ENCODE measurements at places on chromosomes 16 and 17.
A peak's percentile ranks its signal among the peaks of the same experiment; 100 is the strongest.

DNA sequence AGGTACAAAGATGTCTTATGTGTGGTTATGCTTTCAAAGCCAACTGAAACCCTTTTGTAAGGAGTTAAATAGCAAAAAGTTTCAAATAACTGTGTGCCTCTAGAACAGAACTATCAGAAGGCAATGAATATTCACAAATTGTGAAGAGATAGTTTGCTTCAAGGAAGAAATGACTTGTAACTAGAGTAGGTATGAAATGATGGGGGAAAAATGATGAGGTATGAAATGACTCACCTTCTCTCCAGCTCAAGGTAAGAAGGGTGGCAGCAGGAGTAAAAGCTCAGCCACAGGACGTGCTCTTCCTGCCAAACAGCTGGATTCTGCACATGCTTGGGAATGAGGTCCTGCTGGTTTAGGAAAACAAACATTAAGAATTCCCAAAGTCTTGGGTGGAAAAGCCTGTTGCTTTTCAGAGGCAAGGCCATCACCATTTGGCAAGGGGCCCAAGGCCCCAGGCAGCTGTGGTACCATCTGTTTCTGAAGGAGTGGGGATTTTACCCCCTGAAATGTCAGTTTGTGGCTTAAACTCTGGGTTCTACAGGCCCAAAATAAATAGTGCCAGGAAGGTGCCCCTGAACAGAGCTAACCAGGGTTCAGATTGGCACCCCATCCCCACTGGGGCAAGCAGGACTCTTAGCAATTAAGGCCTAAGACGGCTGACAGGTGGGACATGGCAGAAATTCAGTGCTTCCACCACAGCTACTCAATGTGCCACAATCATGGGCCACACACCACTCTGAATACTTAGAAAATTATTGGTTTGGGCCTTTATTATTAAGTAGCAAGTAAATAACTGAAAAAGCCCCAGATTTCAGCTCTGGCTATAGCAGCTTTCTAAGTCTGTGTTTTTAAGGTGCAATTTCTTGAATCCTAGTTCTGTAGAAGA lies 13.3 kb downstream of the HERPUD1 start:
- no peak for DNase-seq

GRCh38 chr17:2023692-2024571 lies 1.2 kb downstream of the RTN4RL1 start:
- DNase-seq: peak; percentile 55

DNA sequence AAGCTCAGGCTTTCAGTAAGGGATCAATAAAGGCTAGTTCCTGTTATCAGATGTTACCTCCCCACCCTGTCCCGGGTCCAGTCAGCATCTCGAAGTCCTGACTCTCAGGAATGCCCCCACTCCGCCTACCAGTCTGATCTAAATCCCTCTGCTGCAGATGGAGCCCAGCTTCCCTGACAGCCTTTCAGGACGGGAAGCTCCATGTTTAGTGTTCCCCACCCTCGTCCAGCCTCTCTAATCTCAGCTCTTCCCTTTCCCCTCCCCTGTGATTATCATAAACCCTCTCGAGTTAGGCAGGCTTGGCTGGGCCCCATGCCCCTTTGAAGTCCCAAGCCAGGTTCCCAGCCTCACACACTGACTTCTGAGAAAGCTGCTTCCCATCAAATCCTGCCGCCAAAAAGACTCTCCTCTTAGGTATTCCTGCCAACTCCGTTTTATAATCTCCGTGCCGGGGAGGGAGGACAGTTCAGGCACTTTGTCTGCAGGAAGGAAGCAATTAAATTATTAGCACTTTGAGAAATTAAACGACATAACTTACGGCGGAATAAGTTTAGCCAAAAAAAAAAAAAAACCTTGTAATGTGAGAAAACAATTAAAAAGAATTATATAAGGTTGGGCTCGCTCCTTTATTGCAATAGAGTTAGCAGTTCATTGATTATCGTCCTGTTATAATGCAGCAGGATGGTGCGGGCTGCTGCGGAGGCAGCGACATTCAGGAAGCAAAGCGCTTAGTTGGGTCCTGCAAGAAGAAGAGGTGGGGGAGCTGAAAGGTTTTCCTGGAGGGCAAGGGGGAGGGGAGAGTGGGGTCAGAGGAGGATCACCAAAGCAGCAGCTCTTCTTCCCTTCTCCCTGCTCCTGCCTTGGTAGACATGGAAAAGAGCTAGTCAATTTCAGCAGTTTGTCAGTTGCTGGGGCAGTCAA lies 16.8 kb upstream of the ETV4 start:
- no peak for DNase-seq

GRCh38 chr17:73191443-73192205 lies 1.2 kb upstream of the COG1 start:
- DNase-seq: peak; percentile 56

DNA sequence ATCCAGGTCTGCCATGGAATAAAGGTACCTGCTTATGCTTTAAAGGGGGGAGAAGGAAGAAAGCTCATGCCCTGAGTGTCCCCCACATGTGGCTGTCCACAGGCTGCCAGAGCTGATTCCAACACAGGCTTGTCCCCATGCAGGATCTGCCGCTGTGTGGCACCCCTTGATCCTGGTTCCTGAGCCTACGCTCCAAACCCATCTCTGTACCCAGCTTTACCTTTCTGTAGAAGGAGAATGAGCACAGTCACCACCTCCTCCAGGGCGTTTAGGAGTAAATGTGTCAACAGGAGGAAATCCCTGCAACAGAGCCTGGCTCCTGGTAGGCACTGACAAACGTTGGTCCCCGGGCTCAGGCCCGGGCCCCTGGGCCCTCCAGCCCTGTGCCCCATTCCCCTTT lies 175.6 kb downstream of the RBFOX3 start:
- DNase-seq: no peak

DNA sequence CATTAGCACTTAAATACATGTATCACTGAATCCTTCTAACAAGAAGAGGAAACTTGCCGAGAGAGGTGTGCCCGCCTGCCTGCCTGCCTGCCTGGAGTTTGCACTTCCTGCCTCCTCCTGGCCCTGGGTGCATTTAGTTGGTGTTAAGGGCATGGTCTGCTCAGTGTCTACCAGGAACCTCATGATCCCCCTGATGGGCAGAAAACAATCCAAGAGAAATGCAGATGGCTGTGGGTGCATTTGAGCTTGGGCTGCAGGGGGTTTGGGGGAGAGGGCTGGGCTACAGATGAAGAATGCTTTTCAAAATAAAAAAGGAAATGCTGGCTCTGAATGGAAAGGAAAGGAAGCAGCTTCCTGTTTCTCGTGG lies 10.1 kb downstream of the KSR1 start:
- DNase-seq: no peak

DNA sequence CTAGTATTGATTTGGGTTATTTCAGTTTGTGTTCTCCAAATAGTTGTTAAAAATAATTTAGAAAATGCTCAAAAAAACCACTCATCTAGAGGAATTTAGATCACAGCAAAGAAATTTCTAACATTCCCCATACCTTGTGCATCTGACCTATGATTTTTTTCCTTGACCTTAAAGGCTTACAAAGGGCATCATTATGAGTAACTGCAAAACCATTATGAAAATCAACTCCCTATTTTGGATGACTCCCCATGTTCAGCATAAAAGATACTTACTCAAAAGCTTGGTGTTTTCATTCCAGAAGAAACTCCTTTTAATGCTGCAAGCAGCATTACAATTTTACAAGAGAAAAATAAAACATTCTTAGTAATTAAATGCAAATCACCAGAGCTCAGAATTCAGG lies 83.2 kb downstream of the GRIN2A start:
- no peak for DNase-seq

GRCh38 chr16:49089039-49089438 lies 192.6 kb downstream of the CBLN1 start:
- DNase-seq: no peak

DNA sequence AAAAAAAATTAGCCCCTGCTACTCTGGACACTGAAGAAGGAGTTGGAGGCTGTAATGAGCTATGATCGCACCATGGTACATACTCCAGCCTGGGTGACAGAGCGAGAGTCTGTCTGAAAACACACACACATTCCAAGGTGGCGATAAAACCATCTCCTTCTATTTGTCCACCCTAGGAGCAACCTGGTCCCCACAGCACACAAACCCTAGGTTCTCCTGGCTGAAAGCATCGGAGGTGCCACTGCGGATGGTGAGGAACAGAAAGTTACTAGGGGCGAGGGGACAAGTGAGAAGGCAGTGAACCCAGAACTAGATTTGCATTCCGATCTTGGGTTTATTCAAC lies 1.4 kb upstream of the ECI1 start:
- DNase-seq: no peak

- DNase-seq: no peak
Measured at GRCh38 chr16:51172368-51172767, 21.3 kb upstream of the SALL1 start.

DNA sequence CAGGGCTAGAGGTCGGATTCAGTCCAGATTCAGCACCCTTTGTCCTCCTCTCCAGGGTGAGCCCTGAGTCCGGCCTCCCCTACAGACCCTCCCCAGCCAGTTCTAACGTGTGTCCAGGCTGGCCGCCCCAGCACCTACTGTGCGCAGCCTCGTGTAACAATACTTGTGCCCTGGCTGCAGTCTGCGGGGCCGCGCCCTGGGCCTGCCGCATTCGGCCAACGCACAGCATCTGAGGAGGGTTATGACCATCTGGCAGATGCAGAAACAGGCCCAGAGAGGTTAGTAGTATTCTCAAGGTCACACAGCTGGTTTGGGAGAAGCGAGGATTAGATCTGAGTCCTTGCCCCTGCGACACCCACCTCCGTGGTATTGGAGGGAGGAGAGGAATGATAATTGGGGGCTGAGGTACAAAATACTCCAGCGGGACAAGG lies 968 bp downstream of the RIPOR1 start:
- DNase-seq: no peak

DNA sequence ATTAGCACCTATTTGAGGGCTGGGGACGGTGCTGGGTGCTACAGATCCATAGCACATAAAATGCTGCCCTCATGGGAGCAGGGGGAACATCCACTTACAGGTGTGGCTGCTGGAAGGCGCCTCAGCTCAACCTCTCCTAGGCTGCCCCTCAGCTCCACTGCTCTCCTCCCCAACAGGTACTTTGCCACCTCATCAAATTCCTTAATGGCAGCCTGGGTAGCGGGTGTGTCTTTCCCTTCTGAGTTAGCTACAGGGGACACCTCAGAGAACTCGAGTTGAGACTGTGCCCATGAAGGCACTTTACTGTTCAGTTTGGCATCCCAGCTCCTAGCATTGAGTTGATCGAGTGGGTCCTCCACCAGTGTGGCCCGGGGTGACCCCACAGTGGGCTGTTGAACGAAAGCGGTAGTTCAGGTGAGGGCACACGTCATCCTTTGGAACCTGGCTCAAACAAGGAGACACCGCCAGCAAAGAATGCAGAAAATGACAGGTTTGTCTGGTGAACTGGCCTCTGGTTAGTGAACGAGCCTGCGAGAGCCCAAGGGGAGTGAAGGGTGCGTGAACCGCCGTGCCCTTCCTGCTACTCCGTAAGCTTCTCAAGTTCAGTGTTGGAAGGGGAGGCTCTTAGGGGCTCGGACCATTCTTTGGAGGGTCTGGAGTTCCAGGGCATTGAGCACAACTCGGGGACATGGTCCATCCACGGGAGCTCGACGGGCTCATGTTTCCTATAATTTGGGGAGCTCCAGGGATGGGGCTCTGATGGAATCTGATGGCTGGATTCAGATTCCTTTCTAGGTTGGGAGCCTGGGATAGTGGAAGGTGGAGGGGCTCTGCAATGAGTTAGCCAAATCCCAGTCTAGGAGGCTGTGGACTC lies 3.5 kb upstream of the CMIP start:
- no peak for DNase-seq

DNA sequence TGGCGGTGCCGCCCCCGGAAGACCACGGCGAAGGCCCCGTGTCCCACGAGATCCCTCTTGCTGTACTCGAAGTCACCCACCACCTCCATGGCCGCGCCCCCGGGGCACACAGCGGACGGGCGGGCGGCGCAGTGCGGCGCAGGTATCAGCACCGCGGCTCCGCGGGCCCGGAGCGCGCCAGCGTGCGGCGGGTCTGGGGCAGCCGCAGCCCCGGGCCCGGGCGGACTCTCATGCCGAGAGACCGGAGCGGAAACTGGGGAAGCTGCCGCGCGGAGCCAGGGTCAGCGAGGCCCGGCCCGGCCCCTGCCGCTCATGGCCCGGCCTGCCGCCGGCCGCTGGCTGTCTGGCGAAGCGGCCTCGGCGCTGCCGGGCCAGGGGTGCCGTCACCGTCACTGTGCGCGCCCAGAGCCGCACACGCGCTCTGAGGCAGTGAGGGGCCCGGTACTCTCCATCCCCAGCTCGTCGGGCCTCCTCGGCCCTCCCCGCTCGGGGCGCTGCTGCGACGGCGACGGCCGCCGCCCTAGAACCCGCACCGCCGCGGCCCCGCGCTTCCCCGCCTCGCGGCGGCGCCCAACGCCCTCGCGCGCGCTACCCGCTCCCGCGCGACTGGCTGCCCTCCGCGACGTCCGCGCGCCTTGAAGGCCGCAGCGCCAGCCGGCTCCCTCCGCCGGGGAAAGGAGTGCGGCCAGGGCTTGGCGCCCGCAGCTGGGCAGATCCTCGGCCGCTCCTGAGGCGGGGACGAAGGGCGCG lies at the start of gene ULK2:
ULK2 (minus strand) TSS at position 608 of the 750 bp plus-strand sequence; CDS start at position 89, 519 bp downstream.
- peak; percentile 10 for DNase-seq

DNA sequence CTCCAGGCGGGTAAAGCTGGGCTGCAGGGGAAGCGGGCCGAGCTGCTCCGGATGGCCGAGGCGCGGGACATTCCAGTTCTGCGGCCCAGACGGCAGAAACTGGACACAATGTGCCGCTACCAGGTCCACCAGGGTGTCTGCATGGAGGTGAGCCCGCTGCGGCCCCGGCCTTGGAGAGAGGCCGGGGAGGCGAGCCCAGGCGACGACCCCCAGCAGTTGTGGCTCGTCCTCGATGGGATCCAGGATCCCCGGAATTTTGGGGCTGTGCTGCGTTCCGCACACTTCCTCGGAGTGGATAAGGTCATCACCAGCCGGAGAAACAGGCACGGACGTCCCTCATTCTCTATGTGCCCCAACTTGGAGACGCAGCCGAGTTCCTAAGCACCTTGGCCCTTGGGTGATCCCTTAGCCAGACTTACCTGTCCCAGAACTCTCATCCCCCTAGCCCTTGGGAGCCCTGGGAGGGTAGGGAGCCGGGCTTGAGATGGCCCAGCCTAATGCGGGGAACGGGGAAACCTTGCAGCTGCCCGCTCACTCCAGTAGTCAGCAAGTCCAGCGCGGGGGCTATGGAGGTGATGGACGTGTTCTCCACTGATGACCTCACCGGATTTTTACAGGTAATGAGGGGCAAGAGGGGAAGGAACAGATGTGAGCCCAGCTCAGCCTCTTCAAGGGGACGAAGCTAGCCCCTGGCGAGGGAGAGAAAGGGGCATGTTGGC lies 806 bp downstream of the MRM1 start:
- no peak for DNase-seq

DNA sequence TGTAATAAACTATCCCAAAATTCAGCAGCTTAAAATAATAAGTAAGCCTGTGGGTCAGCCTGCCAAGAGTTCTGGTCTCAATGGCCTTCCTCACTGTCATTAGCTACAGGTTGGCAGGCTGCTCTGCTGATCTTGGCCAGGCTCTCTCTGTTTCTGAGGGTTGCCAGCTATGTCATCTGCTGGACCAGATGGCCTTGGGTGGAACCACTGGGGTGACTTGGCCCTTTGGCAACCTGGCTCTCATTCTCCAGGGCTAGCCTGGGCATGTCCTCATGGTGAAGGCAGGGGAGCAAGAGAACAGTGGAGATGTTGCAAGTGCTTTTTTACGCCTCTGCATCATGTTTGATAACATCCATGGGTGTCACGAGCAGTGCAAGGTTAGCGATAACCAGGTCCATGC lies 13.9 kb downstream of the ITGAM start:
- no peak for DNase-seq

GRCh38 chr17:29022074-29022473 lies 16.2 kb upstream of the SEZ6 start:
- DNase-seq: no peak

GRCh38 chr17:77611791-77612502 lies 346.6 kb upstream of the TNRC6C start:
- no peak for DNase-seq

All from DMS79 treated with DMSO at 0.1 percent for 48 hours (cell line).